ENCODE measurements at places on chromosomes 5 and 9. TPM values are rescaled to one million over a fixed set of nuclear protein-coding genes. Genes with fewer than 3 reads are reported as not detected.
A peak's percentile ranks its signal among the peaks of the same experiment; 100 is the strongest.

GRCh38 chr9:18706648-18707047 is 232.7 kb downstream of the ADAMTSL1 start:
- no peak for DNase-seq

- no peak for DNase-seq
Observed at GRCh38 chr9:87140605-87141109, 193.4 kb upstream of the GAS1 start.

- no peak for DNase-seq
Observed at GRCh38 chr9:79185866-79186265, 385.9 kb upstream of the TLE4 start.

DNA sequence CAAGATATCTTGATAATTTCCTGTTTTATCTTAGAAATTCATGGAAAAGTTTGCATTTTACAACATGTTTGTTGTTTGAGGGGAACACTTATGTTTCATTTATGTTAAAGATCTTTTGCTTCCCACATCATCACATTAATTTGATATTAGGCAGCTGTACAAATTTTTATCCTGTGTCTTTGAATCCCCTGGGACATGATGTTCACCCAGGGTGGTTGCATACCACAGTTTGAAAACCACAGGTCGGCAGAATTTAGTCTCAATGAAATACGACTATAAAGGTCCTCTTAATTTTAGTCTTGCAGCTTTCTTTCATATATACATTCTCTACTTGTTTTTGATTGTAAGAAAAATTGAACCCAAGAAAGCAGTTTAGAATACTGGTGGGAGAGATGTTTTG is 3.7 kb downstream of the NAA35 start:
- DNase-seq: no peak

DNA sequence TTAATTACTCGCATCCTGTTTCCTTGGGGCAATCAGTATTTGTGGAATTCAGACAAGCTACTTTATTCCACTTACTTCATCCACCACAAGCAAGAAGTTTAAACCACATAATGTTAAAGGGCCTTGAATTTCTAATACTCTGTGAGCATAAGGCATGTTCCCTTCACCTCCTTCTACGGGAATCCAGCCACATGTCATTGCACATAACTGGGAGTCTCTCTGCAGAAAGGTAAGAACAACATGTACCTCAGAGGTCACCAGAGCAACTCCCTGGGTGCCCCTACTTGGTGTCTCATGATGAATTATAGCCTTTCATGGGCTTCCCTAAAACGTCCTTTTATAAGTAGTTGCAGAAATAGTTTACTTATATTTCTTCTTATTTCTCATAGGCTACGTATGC is 553.2 kb downstream of the DTWD2 start:
- no peak for DNase-seq

GRCh38 chr9:250039-250438 is 35.4 kb downstream of the DOCK8 start:
- no peak for DNase-seq

DNA sequence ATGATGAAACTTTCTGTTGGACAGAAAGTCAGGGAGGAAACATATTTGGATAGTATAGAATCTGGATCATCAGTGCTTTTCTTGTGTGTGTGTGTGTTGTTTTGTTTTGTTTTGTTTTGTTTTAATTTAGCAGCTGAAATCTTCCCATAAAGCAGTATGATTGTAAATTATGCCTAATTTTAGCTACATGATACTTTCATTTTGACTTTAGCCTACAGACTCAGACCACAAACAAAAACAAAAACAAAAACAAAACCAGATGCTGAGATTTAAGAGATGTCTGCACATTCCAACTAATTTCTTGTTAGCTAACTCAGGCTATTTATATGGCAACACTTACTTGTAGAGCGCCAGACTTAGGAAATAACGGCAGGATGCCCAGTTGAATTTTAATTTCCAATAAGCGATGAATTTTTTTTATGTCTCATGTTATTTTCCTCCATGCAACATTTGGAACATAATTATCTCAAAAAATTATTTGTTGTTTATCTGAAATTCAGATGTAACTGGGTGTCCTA is 119.5 kb upstream of the TRPC7 start:
- DNase-seq: no peak

- DNase-seq: no peak
Observed at GRCh38 chr5:117327511-117327910, 752.9 kb upstream of the SEMA6A start.

DNA sequence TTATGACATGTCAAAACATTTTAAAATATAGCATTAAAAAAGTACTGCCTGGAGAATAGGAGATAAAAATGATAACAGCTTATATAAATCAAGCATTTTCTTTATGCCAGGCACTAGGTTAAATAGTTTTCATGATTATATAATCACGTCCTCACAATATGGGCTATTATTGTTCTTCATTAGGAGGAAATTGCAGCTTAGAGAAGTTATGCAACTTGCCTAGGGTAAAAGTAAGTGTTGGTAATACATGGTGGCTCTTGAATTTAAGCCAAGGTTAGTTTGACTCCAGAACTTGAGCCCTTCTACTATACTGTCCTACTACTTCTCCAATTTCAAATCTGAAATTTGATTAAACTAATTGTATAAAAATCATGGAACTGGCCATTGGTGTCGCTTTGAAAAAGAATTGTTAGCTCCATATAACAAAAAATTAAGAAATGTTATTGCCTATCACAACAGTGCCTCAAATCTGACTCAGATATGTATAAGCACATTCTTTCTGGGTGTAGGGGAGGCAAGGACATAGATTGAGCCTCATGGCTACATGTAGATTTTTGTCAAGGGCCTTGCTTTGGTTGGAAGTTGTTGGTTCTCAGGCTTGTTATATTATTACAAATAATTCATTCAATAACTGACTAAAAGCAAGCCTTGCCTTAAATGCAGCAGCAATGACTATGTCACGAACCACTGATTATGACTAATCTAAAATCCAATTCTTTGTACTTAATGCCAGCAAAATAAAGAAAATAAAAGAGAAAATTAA is 223.5 kb upstream of the DAB2 start:
- no peak for DNase-seq

DNA sequence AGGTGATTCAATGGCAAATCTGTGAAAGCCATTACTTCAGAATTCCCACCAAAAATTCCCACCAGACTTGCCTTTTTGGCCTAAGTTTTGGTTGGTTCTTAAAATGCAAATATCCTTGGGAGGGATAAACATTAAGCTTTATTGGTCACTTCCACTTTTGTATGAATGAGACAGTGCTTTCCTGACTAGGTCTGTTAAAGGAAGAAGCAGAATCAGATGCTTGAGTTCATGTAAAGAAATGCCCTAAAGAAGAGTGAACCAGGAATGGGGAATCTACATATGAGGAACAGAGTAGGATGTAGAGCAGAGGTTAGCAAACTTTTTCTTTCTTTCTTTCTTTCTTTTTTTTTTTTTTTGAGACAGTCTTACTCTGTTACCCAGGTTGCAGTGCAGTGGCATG is 129.3 kb downstream of the GCNT1 start:
- no peak for DNase-seq

- no peak for DNase-seq
Observed at GRCh38 chr5:1643651-1644392, 120.1 kb upstream of the LPCAT1 start.

DNA sequence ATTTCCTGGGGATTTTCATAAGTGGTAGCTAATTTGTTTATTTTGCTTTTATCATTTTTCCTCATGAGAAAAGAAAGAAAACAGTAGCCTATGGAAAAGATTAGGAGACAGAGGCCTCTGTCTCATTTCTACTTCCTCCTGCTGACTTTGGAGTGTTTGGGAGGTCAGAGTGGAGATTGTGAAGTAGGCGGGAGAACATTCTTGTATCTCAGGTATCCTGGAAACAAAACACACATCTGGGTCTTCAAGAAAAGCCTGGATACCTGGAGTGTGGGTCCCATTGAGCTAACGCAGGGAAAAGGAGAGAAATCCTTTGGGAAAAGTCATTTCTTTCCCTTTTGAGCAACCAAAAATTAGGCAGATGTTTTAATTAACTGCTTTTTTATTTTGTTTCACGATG is 161.5 kb upstream of the DMAC1 start:
- DNase-seq: no peak

DNA sequence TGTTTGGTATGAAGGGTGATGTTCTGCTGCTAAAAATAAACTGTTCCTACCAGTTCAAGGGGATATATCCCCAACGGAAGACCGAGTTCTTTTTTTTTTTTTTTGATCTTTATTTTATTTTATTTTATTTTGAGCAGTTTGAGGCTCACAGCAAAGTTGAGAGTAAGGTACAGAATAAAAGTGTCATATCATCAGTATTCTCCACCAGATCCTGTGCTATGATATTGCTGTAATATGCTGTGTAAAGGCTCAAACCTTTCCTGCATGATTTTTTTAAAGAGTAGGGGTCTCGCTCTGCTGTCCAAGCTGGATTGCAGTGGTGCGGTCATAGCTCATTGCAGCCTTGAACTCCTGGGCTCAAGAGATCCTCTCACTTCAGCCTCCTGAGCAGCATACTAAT is 34.8 kb upstream of the DHFR start:
- DNase-seq: no peak

GRCh38 chr5:125481506-125482465 is 735.3 kb upstream of the ZNF608 start:
- no peak for DNase-seq

DNA sequence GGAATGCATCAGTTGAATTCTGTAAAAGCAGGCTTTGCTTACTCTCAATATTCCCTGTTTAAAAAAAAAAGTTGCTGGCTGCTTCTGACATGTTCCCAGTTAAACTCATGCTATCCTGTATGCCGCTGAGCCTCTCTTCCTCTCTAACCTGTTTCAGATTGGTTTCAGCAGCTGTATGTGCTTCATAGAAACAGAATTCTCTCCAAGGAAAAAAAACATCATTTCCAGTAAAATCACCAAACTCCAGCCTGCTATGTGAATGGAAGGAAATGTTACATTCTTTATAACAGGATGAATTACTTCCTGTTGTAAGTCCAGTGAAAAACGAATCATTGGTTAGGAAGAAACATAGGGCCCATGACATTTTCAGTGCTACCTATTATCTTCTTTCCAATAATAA is 25.7 kb upstream of the KCNV2 start:
- no peak for DNase-seq

DNA sequence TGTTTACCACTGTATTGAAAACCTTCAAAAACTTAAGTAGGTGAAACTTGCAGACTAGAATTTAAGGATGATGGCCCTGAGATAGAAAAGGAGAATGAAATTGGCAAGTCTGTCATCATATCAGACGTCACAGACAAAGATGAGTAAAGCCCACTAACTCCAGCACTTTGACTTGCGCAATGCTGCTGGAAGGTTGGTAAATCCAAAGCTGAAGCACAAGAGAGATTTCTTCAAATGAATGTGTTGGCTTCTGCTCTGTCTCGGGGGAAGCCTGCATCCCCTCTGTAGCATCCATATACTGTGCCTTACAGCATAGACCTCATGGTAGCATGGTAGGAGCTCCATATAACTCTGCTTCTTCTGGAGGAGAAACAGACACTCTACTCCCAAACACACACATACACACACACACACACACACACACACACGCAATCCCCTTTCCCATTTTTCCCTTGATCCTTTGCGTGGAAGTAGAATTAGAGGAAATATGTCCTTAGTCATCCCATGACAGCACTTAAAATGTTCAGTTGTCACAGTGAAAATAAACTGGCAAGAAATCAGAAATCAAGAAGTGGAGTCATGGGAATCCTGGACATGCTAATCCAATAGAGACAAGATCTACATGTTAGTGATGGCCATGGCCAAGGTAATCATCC is 241.5 kb downstream of the NR3C1 start:
- DNase-seq: no peak

DNA sequence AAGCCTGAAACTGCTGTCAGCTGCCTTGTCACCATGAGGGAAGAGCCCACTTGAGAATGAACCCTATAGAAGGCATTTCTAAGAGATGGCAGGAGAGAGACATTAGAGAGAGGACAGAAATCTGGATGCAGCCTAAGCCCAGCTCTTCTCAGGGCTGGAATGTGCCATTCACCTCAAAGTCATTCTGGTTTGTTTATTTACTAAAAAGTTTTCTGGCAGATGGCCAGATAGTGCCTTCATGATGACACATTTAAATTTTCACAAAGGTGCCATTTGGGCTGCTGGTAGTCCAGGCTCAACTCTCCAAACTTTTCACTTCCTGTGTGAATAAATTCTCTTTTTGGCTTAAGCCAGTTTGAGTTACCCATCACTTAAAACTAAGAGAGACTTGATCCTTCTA is 144.6 kb upstream of the ZNF366 start:
- DNase-seq: no peak

DNA sequence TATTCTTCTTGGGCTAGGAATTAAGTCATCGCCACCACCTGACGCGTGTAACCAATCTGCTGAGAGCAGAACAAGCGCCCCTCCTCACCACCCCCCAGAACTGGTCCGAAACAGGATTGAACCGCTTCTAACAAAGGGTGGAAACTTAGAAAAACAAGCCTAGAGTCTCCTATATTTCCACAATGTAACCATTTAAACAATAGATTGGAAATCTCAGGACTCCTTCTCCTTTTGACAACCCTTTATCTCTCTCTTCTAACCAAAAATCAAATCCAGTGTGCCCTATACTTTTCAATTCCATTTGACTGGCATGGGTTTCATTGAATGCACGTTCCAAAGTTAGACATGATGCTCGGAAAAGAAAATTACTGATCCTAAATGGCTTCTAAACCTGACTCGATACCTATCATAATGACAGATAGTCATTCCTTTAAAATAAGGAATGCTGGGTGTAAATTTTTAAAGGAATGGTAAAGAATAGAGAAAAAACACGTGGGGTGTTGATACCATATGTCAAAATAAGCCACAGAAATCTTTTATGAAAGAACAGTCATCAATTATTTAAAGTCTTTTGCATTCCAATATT is 1.2 kb downstream of the ARRDC3 start:
- DNase-seq: peak; percentile 67

DNA sequence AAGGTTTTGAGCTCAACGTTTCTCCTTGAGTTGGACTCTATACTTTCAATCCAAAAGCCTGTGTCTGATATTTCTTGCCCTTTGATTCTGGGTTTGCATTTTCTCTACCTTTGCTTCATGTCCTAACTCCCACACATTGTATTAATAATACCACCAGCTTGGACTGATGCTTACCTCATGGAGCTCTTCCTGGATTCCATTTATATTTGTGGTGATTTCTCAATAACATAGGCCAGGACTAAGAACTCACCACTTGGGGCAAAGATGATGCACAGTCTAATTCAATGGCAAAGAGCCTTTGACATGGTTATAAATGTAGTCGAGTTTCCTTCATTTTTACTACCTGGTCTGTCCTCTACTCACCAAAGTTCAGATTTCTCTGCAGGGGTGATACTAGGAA is 27.5 kb upstream of the EFNA5 start:
- no peak for DNase-seq

Gene SLC27A4
- polyA plus RNA-seq: not detected

Gene CSF2
- polyA plus RNA-seq: not detected

Gene C6
- not detected for polyA plus RNA-seq

Gene FAM169A
- polyA plus RNA-seq: 8.3 TPM

Gene WNK2
- polyA plus RNA-seq: not detected

Gene MYMK
- not detected for polyA plus RNA-seq

Gene PLAC8L1
- polyA plus RNA-seq: not detected

Gene LCN9
- polyA plus RNA-seq: not detected

Gene TNFSF15
- polyA plus RNA-seq: not detected

All from naive B cell (primary cell).